ENCODE measurements at places on chromosomes 4 and X.

GRCh38 chr4:77163641-77164040, 6.6 kb downstream of the CCNG2 start:
- DNase-seq = no peak

- DNase-seq = peak; percentile 58
These were observed 4.3 kb upstream of the SHROOM3 start for GRCh38 chr4:76430519-76431388.

DNA sequence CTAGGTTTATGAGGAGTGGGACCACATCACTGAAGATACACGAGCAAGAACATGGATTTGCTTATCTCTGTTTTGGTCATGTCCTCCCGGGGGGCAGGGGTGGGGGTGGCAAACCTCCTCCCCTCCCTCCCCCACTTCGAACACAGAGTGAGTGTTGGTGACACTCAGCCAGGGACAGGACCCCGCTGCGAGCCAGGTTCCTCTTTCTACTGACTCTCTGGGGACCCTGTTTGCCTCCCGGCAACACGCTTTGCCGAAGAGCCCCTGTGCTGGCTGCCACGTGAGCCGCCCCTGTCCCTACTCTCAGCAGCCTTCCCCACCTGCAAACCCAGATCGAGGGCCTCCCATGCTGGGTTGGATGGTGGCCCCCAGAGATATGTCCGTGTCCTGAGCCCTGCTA, 34.7 kb downstream of the P2RY8 start:
- DNase-seq = no peak

- DNase-seq = peak; percentile 29
These were observed 91.3 kb upstream of the WDR44 start for GRCh38 chrX:118254611-118255010.

- DNase-seq = peak; percentile 68
These were observed 389.7 kb upstream of the NR3C2 start for GRCh38 chr4:148831945-148832344.

DNA sequence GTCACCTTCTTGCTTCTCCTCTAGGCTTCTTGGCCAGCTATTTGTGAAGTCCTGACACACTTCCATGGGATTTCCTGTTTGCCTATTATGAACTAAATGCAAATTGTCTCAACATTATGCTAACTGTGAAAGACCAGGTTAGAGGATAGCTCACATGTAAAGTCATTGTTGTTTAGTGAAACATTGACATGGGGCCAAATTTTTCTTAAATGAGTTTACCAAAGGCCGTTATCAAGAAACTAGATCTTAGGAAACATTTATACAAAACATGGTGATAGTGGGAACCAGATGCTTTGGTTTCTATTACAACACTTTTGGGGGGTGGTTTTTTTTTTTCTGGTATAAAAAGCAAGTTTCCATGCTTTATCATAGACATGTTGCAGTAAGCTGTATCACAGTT, 466.8 kb upstream of the FAM241A start:
- DNase-seq = peak; percentile 83

- DNase-seq = peak; percentile 63
These were observed 89.4 kb upstream of the PPP2R3B start for GRCh38 chrX:475926-476723.

- DNase-seq = no peak
These were observed 152.4 kb downstream of the TSPAN5 start for GRCh38 chr4:98505992-98506391.

DNA sequence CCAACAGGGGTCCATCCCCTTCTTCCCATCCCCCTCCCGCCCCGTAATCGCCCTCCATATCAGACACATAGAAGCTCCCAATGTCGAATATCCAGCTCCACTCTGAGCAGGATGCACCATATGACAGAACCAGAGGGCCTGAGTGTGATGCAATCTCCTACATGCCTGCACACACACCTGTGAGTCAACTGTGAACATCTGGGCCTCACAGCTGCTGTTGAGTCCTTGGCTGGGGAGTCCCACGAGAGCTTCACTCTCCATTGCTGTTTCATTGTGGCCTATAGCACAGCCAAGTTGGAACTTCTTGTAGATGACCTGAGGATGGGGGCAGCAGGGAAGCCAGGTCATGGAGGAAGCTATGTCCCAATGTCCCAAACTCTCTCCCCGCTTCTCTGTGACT, 8.2 kb downstream of the SLC38A5 start:
- DNase-seq = no peak

- no peak for DNase-seq
These were observed 26.4 kb upstream of the MED14 start for GRCh38 chrX:40761762-40762161.
